Endothelial cell of umbilical vein (primary cell): ENCODE measurements at places on chromosomes 5 and 9. TPM values are rescaled to one million over a fixed set of nuclear protein-coding genes. Genes with fewer than 3 reads are reported as not detected.

Gene EPB41L4A
- 4.2 and 6.0 TPM in 2 replicates for polyA plus RNA-seq

Gene CER1
- polyA plus RNA-seq, result 0.06 TPM in 1 of 2 replicates, not detected in the other

Gene SLC25A2
- polyA plus RNA-seq, result not detected in 2 replicates

Gene SLCO6A1
- polyA plus RNA-seq, result not detected in 2 replicates

Gene SCGB3A2
- polyA plus RNA-seq, result not detected in 2 replicates

Gene CDKN2A
- polyA plus RNA-seq, result 10.7 and 14.1 TPM in 2 replicates

- DNase-seq, result no peak
Measured at GRCh38 chr9:134705786-134706185, 64.2 kb downstream of the COL5A1 start.

- no peak for DNase-seq
Measured at GRCh38 chr5:60700416-60700757, 421 bp upstream of the DEPDC1B start.

GRCh38 chr5:27748847-27749246, 710.5 kb upstream of the CDH9 start:
- no peak for DNase-seq

DNA sequence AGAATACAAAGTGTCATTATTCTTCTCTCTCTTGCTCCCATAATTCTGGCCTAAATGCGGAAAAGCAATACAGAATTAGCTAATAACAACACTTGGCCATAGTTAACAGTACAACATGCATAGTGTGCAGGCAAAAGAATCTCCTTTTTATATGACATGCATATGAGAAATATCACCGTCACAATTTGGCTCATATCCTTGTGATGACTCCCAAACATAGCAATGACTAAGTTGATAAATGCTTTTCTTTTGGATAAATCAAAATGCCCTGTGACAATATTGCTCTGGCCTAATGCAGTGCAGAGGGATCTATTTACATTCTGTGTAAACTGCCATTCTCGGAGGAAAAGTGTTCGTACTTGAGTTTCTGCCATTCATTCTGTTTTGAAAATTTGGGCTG, 121.9 kb upstream of the GHR start:
- DNase-seq, result no peak

DNA sequence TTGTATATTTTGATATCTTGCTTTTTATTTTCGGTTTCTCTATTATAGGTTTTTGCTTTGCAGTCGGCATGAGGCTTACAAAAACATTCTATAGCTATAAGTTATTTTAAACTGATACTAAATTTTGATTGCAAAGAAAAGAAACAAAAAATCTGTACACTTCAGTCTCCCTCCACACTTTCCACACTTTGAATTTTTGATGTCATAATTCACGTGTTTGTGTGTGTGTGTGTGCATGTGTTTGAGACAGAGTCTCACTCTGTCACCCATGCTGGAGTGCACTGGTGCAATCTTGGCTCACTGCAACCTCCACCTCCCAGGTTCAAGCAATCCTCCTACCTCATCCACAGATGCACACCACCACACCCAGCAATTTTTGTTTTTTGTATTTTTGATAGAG, 124.9 kb downstream of the MRPS30 start:
- no peak for DNase-seq

- no peak for DNase-seq
Measured at GRCh38 chr5:142863856-142864255, 93.7 kb downstream of the ARHGAP26 start.

- no peak for DNase-seq
Measured at GRCh38 chr5:4348919-4349318, 753.3 kb downstream of the IRX1 start.

DNA sequence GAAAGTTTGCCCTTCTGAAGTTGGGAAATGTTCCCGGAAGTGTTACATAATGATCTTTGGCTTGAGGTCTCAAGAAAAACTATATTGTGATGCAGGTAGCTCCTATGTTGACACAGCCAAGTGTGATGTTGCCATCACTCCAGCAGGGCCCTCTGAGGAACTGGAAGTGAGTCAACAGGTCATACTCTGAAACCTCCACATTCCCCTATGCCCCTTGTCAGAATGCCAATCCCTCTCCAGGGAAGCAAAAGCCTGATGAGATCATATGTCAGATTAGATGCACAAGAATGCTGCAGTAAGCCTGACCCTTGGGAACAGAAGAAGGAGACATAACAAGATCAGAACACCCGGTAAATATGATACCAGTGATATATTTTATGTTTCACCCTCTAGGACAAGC, 66.8 kb upstream of the ITGA2 start:
- DNase-seq, result peak; percentile 83
